A549 (cell line): ENCODE measurements at places on chromosomes 1 and 21.

- DNase-seq, result peak; percentile 31
These were observed 11.3 kb upstream of the MAP10 start for GRCh38 chr1:232793944-232794343.

- DNase-seq, result no peak
These were observed 843 bp downstream of the DIP2A start for GRCh38 chr21:46459356-46460112.

DNA sequence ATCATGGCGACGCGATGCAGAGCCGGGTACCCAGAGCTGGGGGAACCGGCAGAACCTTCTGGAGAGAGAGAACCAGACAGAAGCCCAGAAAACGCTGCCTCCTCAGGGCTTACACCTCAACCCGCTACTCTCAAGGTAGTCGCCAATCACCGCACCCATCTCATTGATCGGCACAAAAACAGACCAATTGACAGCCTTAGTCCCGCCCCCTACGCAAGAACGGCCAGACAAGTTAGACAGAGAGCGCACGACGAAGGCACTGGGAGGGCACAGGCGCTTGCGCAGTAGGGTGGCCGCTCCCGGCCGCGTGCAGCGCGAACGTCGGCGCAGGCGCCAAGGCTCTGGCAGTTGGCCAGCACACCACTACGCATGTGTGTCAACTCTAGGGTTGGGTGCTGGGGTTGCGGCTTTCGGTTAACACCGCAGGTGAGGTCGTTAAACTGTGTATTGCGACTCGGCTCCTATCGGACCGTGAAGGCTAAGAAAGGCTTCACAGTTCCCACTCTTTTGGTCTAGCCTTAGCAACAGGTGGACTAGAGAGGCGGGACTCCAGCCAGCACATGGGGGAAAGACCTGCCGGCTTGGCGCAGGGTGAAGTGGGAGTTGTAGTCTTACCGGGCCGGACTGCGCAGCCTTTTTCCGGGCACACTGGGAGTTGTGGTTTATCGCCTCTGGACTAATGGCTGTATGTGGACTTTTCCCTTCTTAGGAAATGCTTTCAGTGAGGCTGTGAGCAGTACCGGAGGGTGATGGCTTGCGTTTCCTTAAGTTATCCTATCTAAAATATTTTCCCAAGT lies at the start of the genes CCT3 and TSACC:
Gene CCT3, minus strand, starts transcription at position 113 of the 797 bp plus-strand sequence. Its CDS starts 108 bp downstream, at position 5.
Gene TSACC, plus strand, starts transcription at position 347 of the 797 bp plus-strand sequence. CDS start 1,232 bp downstream, outside the sequence.
- DNase-seq, result peak; percentile 99

- DNase-seq, result no peak
These were observed 270.7 kb downstream of the S1PR1 start for GRCh38 chr1:101507547-101507971.

GRCh38 chr1:37244083-37244480 lies 209.8 kb upstream of the GRIK3 start:
- no peak for DNase-seq

GRCh38 chr1:181482001-181482430 lies 1.3 kb upstream of the CACNA1E start:
- no peak for DNase-seq

DNA sequence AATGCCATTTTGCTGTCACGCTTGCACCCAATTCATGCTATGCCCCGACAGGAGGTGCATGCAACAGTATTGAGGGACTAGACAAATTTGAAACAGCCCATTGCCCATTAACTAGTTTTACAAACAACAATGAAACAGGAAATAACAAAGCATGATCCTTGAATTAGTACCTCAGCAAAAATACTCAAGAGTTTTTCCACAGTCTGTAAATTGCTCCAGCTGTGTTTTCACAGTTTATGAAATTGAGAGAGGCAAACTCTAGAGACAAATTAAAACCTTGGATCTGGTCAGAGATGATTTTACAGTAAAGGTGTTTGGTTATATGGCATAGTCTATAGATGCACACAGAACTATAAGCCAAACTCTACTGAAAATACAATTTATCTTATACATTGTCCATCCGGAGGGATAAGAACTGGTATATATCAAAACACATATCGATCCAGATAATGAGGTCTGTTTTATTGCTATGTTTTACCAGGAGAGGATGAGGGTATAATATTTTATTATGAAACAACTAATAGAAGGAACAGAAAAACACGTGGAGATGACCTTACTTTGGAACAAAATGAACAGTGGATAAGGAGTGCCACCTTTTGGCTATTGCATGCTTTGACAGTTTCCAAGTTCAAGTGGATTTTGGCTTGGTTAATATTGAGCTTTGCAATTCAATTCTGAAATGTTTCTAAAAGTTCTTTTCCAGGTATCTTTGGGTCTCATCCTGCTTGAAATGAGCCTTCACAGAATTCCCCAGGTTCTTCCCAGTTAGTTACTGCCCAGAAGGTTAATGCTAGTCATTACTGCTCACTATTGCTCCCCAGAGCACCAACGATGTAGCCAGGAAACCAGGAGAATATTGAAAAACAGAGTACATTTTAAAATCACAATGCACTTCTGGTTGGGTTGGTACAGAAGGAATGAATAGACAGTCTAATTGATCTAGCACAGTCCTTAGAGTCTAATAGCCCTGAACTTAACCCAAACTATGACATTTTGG lies 45.7 kb downstream of the ZC3H11B start:
- DNase-seq, result no peak

GRCh38 chr1:41435570-41436178 lies 48.8 kb downstream of the EDN2 start:
- no peak for DNase-seq

- DNase-seq, result no peak
These were observed 20.6 kb downstream of the NIBAN1 start for GRCh38 chr1:184953600-184954219.

DNA sequence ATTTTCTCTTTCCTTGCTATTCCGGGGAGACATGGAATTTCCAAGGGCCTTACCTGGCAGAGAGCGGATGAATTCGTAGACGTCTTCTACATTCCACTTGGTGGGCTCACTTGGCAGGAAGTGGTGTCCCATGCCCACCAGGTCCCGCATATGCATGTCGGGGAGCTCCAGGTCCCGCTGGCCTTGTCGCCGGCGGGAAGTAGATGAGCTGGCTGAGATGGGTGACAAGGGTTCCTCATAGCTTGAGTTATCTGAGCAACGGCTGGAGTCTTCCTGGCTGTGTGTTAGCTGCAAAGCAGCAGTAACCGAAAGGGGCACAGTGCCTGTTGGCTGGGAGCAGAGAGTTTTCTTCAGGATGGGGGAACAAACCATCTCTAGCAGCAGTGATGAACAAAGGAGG lies 7.9 kb upstream of the A3GALT2 start:
- DNase-seq, result no peak

GRCh38 chr1:94039871-94040569 lies 80.9 kb downstream of the ABCA4 start:
- DNase-seq, result no peak

- no peak for DNase-seq
These were observed 10.2 kb downstream of the RHOC start for GRCh38 chr1:112696578-112697314.

- peak; percentile 50 for DNase-seq
These were observed 32.1 kb upstream of the EPHX4 start for GRCh38 chr1:91997607-91998195.

DNA sequence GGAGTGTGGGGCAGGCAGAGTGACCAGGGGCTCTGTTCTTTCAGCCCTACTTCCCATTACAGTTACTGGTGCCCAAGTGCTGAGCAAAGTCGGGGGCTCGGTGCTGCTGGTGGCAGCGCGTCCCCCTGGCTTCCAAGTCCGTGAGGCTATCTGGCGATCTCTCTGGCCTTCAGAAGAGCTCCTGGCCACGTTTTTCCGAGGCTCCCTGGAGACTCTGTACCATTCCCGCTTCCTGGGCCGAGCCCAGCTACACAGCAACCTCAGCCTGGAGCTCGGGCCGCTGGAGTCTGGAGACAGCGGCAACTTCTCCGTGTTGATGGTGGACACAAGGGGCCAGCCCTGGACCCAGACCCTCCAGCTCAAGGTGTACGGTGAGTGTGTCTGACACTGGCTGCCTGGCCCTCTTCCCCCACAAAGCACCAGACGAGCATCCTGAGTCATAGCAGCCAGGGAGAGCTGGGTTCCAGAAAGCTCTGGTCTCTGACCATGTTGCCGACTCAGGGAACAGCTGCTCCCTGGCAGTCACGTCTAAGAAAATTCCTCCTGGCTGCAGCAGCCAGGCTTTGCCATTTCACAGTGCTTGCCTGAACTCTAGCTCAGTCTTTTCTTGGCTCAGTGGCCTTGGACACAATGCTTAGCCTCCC lies 3.3 kb downstream of the SLAMF8 start:
- DNase-seq, result no peak

DNA sequence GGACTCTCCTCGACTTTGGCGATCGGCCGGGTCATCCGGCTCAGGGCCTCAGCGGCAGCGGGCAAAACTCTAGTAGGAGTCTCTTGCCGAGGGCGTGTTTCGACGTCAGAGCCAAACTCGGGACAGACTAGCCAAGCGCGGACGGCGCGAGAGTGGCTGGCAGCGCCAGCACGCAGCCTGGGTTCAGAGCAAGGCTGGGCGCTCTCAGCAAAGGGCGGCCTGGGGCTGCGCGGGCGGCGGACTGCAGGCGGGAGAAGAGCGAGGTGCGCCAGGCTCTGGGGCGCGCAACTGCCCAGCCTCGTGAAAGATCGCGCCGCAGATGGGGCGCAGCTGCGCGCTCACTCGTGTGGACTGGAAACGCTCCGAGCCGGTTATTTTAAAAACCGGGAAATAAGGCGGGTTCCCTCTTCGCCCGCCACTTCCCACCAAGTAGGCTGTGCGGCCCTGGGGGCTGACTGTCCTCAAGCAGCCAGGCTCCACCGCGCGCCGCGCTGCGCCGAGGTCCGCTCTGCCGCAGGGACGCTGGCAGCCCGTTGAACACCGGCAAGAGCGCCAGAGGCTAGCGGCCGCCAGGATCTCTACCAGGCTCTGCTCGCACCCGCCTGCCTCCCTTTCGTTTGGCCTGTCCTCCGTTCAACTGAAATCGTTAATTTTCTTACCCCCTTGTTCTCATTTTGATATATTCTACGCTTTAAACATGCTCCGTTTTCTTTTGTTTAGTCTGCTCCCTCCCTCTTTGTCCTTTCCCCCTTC lies 2.4 kb downstream of the ALX3 start:
- no peak for DNase-seq

GRCh38 chr1:201307231-201307630 lies 23.9 kb downstream of the PKP1 start:
- no peak for DNase-seq

DNA sequence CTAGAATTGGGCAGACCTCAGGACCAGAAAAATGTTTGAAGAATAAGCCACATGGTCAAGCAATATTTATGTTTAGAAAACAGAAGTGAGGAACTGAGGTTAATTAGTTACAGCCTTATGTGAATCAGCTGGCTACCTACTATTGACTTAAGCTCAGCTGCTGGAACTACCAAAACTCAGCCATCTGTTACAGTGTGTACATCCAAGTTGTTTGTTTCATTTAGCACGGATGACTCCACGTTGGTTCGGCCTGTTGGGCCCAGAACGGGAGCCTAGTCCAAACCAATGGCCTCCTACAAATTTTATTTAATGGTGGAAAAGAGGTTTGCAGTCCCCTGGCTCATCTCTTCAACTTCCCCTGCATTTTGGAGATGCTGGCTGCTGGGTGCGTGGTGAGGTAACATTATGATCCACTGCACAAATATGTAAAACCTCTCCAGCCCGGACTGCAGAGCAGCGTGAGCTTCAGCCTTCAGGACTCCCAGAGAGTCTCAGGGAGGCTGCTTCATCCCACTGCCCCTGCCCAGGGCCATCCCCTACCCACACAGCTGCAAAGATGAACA lies 143.4 kb downstream of the ZZZ3 start:
- peak; percentile 39 for DNase-seq

DNA sequence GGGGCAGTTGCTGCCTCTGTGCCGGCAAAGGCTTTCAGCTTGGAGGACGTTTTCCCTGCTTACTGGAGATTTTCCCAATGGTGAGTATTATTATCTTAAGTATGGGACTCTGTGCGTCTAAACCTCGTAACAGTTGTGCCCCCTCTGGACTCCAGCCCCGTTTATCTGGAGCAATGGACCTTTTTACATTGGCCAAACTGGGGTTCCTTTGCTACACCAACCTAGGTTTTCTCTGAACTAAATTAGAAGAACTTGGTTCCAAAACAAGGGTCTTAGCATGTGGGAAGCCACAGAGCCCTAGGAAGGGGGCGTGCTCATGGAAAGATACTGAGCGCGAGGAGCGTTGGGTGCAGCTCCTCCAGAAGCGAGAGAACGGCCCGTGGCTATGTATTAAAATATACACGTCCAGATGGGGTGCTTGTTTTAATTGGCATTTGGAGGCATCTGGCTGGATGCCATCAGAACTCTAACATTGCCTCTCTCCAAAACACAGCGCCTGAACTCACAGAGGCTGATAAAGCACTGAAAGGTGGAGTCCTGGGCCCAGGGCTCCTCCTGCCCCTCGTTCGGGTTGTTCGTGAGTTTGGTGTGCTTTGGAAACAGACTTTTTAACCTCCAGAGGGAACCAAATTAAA lies 28.4 kb downstream of the POFUT2 start:
- no peak for DNase-seq

- no peak for DNase-seq
These were observed 129.8 kb upstream of the CACNA1E start for GRCh38 chr1:181353526-181353925.

DNA sequence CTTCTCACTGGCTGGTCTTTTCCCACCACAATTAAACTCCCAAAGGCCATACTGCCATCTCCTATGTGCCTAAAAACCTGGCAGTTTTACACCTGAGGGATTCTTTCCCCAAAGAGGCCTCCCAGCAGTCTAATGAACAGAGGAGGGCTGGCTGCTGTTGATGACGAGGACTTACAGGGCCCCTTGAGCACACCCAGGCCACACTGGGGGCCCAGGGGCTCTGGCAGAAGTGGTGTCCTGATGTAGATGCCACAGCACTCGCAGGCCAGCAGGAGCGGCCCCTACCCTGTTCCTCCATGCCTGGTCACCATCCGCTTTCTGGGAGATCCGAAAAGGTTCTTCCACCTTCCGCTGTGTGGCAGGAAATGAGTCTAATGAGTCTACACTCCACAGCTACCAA lies 24.2 kb downstream of the POFUT2 start:
- DNase-seq, result no peak

DNA sequence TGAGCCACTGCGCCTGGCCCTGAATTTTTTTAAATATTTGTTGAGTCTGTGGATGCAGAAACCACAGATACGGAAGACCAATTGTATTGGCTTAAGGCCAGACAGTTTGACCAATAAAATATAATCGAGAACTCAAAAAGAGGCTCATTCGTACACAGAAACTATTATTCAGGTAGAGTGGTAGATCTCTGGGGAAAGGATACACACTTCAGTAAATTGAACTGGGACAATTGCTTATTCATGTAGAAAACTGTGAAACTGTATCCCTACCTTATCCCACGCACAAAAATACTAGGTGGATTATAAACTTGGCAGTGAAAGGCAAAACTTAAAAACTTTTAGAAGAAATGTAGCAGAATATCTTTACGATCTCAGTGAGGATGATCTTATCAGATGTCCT lies 25.0 kb upstream of the SHE start:
- DNase-seq, result no peak

GRCh38 chr1:101915597-101915996 lies 81.1 kb downstream of the OLFM3 start:
- DNase-seq, result no peak

GRCh38 chr1:236904892-236905741 lies 99.1 kb downstream of the MT1HL1 start:
- DNase-seq, result peak; percentile 89

DNA sequence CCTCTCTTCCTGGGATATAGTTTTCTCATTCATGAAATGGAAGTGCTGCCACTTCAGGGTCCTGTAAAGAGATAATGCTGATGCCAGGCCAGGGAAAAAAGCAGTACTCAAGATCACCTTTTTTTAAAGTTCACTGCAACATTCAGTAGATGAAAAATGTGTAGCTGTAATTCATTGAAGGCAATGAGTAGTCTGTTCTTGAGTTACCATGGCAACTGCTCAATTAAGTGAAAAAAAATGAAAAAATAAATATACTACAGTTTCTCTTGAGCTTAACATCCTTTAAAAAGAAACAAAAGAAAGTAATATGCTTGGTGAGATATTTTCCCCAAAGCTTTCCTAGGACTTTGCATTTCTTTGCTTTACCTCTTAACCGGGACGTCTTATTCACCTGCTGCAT lies 183.3 kb downstream of the AK5 start:
- DNase-seq, result no peak
